CD4-positive, alpha-beta T cell treated with Interleukin-17A for 4 hours (primary cell): ENCODE measurements at places on chromosomes 7 and 10.

DNA sequence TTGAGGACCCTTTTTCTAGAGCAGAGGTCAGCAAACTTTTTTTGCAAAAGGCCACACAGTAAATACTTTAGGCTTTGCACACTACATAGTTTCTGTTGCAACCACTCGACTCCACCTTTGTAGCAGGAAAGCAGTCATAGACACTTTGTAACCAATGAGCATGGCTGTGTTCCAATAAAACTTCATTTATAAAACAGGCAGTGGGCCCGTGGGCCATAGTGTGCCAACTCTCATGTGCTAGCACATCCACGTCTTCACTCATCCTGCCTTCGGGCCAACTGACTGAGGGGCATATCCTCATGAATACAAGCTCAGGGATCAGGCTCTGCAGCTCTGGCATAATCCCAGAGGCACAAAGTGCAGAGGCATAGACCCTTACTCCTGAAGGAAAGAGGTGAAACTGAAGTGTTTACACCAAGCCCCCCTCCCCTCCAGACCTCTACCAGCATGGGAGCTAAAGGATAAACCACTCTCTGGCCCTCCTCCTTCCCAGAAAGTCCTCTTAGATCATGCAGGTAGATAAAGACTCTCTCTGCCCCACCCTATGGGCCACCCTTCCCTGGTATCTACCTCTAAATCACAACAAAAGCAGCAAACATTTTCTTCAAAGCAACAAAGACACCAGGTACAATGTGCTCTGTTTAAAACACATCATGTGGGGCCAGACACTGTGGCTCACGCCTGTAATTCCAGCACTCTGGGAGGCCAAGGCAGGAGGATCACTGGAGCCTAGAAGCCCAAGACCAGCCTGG is 71.0 kb downstream of the DLG5 start:
- DNase-seq: no peak

DNA sequence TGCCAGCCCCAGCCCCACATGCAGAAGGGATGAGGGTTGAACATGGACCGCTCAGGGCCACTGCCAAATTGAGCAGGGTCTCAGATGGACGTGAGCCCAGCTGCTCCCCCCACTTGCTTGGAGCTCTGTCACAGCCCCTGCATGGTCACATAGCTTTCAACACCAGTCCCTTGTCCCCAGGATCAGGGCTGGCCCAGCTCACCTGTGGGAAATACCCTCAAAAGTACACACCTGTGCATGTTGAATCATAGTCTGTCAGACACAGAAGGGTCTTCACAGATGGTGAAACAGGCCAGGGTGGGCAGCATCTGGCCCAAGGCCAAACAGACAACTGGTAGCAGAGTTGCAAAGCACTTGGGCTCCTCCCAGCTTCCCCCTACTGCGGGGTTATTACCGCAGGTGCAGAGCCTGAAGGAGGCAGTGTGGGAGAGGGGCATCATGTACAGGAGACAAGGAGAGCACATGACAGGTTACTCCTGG is 77.6 kb upstream of the UNC5B start:
- DNase-seq: no peak

DNA sequence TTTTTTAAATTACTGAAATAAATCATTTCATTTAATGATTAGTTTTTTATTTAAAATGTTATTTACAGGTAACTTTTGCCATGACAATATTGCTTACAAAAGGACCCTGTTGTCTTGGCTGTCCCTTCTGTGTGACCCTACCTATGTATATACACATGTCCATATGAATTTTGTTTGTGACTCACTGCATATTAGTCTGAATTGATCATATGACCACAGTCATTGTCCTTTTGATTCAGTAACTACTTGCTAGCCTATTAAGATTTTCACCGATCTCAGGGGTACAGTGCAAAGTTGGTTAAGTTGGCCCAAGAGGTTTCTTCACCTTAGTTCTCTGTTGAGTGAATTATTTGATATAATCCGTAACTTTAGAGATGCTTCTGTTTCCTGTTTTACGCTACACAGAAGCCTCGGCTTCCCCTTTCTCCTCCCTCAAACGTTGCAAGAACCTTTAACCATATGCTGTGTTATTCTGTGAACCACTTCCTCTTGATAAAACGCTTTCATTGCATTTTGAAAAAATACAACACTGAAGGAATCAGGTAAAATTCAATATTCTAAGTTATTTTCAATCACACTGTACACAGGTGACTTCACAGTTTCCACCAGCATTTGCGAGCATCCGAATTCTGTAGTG is 43.9 kb downstream of the APBB1IP start:
- DNase-seq: peak; percentile 64

- no peak for DNase-seq
These were observed 494.4 kb downstream of the TCERG1L start for GRCh38 chr10:130817046-130817624.

DNA sequence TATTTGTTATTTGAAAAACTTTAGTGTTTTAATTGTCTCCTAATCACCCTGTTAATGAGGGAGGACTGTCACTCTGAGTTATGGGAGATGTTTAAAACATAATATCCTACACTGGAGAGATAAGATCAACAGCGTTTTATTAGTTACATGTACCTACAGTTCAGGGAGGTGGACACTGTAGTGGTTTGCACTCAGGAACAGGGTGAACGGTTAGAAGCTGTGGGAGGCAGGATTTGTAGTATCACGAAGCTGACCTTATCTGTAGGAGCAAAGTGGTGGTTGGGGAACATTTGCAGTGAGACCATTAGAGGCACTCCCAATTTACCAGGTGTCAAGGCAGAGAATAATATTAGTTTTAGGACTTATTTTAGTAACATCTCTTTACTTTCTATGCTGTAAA is 193.3 kb upstream of the KCND2 start:
- no peak for DNase-seq

DNA sequence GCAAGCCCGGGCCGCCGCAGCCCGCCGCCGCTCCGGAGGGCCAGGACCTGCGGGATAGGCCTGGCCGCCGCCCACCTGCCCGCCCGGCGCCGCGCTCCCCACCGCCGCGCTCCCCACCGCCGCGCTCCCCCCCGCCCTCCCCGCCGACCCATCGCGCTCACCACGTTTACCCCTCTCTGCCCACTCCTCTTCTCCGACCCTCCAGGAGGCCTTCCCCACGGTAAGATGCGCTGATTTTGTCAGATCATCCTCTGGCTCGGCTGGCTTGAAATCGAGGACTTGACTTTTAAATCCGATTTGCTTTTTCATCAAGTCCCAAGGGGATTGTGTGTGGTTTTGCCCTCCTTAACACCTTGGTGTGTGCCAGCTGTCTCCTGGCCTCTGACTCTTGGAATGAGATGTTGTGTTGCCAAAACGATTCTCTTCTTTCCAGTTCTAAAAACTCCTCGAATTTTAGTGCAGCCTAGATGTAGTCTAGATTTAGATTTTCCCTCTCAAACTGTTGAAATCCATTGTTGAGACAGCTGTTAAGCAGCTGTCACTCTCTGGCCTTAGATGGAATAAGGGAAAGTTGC is 738 bp downstream of the POM121 start:
- DNase-seq: no peak

DNA sequence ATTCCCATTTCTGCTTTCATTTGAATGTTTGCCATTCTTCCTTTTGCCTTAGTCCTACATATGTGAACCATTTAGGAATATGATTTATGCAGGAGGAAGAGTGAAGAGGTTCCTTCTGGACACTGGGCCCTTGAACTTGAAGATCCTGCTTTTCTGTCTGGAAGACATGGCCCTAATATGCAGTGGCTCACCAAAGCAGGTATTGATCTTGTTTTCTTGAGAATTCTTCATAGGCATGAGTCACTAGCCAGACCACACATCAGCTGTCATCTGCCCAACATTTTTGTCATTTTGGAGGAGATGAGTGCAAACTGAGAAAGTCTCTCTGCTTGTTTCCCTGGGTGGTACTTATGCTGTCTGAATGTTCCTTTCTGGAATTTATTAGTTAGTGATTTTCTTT is 382.6 kb downstream of the LRMDA start:
- DNase-seq: no peak
